ENCODE measurements at places on chromosomes 5 and 9.
A peak's percentile ranks its signal among the peaks of the same experiment; 100 is the strongest.

GRCh38 chr9:13939134-13939533, 374.8 kb downstream of the NFIB start:
- peak; percentile 65 for DNase-seq

DNA sequence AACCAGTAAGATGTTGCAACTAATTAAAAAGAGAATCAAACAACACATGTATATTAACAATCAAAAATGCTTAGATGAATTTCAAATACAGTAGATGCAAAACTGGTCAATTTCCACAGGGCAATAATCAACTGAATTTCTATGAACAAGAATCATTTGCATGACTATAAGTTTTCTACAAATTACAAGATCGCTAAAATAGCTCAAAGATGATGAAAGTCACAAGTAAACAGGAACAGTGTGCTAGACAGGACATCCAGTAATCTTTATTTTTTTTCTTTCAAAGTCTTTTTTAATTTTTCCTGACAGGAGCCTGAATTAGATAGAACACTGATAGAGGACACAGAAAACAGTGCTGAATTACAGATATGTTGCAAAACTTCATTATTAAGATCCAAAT, 608.2 kb upstream of the DAB2 start:
- DNase-seq, result no peak

DNA sequence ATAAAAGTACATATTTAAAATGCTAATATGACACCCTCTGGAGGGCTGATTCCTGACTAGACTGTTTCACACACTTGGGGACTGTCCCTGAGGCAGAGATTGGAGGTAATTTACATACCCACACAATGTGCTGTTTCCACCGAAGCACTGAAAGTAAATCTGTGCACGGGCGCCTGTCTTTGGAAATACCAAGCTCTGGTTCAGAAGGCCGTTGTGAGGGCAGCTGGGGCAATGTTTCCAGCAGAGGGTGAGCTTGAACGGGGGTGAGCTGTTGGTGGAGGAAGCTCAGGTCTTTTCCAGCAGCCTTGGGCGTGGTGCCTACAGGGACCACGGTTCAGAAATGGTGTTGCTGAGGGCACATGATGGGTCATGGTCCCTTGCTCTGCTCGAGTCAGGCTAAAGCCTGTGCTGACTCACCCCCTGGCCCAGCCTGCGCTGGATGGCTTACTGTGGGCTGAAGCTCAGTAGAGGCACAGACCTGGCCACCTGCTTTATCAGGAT, 25.8 kb upstream of the HMCN2 start:
- peak; percentile 65 for DNase-seq

DNA sequence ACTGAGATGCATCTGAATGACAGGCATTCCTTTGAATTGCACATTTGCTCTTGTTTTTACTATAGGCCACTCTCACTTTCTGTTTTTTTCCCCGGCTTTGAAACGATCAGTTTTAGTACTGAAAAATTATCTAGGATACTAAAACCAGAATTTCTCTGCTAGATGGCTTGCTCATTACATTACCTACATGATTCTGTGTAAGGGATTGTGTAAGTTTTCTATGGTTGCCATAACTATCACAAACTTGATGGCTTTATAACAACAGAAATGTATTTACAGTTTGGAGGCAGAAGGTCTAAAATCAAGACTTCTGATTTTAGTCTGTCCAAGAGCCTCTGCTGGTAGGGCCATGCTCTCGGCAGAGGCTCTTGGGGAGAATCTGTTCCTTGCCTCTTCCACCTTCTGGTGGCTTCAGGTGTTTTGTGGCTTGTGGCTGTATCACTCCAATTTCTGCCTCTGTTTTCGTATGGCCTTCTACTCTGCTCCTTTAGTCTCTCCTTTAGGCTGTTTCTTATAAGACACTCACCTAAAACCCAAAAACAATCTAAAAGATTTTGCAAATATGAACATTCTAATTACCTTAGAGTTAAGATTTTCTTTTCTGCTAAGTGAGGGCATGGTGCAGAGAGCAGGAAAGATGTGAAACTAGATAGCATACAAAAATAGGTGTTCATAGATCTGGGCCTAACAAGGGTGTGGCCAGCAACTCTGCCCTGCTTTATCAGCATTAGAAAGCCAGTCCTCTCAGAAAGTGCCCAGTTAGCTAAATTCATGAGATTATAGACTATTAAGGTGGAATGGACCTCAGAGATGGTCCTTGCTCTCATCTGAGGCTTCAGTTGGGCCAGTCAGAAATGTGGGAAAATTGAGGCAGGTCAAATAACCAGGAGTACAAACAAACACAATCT, 93.3 kb upstream of the CDKN2B start:
- DNase-seq, result no peak

DNA sequence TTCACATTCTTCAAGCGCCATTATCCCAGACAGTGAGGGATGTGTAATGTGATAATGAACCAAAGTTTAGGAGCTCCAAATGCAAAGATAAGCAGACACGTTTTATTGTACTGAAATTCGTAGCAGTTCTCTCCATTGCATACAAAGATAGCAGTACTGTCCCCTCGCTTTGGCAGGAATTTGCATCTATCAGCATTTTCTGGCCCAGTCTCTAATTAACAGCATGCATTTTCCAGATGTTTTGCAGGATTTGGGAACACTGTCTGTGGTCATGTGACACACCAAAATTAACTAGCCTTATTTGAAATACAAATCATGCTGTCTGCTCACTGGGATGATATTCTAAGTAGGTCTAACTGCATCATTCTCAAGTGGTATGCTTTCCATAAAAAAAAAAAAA, 235.9 kb upstream of the TRPM3 start:
- no peak for DNase-seq

GRCh38 chr9:134735441-134736175, 94.0 kb downstream of the COL5A1 start:
- no peak for DNase-seq

DNA sequence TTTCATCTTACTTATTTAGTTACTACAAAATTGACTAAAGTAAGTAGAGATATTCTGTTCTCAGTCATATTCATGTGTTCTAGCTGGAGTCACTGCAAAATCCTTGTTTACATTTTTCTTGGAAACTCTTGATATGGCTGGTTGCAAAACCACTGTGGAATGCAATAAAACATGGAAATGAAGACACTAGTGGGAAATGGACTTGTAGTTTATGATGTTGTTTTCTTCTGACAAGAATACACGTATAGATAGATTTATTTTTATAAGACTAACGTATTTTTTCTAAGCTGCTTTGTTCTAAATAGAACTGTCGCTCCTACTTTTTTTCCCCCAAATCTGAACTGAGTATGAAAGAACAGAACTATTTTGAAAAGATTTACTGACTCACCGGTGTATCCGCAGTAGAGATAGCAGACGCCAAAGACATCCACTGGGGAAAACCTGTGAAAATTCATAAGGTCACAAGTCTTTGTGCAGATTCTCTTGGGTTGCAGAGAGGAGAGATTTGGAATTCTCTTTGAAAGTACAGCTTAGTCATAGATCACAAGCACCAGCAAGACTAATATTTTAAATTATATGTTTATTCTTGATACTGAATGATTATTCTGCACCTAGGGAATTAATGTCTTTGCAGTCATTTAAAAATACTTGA, 119.6 kb upstream of the TAF11L2 start:
- DNase-seq, result peak; percentile 43

- peak; percentile 15 for DNase-seq
Measured at GRCh38 chr5:151318850-151319732, 15.5 kb upstream of the SLC36A3 start.

DNA sequence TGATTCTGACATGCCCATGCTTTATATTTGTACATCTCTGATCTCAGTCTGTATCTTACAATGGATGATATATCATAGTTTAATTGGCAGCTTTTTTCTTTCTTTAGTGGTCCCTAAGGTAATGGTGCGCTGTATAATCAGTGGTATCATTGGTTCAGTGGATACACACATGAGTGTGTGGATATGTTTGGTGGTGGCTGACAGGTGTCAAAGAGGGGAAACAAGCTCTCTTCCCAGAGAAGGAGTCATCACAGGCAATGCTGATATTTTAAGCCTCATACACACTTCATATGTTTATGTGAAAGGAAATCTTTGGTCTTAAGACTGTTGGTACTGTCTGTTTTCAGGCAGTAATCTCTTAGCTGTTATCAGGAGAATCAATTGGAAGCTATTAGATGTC, 52.1 kb upstream of the KIAA1958 start:
- DNase-seq, result no peak

DNA sequence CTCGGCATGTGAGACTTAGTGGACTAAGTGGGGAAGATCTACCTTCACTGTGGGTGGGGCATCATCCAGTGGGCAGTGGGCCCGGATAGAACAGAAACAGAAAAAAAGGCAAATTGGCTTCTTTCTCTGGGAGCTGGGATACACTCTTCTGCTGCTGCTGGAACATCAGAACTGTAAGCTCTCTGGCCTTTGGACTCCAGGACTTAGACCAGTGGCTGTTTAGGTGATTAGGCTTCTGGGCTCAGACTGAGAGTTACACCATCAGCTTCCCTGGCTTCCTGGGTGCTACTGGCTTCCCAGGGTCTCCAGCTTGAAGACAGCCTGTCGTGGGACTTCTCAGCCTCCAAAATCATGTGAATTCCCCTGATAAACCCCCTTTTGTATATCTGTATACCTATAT, 122.7 kb upstream of the SLC28A3 start:
- DNase-seq, result no peak

DNA sequence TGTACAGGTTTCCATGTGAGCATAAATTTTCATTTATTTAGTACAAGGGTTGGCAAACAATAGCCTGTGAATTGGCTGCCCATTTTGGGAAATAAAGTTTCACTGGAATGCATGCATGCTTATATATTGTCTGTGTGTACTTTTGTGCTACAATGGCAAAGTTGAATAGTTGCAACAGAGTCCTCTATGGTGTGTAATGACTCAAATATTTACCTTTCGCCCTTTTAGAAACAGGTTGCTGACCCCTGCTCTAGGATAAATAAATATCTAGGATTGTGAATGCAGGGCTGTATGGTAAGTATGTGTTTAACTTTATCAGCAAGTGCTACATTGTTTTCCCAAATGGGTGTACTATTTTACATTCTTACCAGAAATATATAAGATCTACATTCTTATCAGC, 47.2 kb downstream of the XRCC4 start:
- DNase-seq, result no peak

DNA sequence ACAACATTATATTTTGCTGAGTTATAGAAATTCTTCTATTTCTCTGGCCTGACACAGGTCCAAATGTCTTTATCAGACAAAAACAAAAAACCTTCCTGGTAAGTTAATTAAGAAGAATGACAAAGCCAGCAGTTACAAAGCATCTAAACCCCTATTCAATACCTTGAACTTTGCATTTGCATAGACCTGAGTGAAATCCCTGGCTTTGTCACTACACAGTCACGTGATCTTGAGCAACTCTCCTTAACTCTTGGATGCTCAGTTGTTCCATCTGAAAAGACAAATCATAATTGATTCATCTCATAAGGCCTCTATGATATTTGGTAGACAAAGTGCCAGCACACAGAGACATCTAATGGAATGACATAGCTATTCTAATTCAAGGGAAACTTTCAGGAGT, 166.6 kb upstream of the PPP1R2B start:
- no peak for DNase-seq

Data from Daoy (cell line).